HCT116 (cell line): ENCODE measurements at places on chromosomes 6 and 20.

DNA sequence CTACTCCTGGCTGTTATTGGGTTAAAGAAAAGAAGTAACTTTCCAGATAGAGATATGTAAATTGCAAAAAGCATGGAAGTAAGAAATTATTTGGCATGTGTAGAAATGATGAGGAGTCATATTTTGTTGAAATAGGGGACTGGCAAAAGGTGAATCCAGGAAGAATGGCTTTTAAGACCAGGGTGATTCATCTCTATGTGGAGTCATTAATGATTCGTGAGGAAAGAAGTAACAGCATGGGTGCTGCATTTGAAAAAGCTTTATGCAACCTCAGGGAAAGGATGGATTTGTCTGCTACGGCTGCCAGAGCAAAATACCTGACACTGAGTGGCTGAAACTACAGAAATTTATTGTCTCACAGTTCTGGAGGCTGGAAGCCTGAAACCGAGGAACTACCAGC is 14.8 kb upstream of the SYNE1 start:
- DNase-seq: no peak

DNA sequence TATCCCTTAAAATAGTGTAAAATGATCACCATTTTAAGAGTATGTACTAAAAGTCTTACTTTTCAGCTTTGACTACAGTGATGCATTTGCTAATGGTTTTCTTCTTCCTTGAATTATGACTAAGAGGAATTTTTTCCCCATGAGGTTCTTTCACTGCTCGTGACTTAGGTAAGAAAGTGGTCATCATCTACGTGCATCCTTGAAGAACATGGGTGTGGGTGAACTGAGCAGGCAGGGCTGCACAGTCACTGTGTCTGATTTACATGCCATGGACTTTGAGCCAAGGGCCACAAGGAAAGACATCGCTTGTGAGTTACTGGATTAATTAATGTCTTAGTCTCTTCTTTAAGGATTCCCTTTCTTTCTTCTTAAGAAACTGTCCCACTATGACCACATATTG is 33.3 kb downstream of the NQO2 start:
- no peak for DNase-seq

DNA sequence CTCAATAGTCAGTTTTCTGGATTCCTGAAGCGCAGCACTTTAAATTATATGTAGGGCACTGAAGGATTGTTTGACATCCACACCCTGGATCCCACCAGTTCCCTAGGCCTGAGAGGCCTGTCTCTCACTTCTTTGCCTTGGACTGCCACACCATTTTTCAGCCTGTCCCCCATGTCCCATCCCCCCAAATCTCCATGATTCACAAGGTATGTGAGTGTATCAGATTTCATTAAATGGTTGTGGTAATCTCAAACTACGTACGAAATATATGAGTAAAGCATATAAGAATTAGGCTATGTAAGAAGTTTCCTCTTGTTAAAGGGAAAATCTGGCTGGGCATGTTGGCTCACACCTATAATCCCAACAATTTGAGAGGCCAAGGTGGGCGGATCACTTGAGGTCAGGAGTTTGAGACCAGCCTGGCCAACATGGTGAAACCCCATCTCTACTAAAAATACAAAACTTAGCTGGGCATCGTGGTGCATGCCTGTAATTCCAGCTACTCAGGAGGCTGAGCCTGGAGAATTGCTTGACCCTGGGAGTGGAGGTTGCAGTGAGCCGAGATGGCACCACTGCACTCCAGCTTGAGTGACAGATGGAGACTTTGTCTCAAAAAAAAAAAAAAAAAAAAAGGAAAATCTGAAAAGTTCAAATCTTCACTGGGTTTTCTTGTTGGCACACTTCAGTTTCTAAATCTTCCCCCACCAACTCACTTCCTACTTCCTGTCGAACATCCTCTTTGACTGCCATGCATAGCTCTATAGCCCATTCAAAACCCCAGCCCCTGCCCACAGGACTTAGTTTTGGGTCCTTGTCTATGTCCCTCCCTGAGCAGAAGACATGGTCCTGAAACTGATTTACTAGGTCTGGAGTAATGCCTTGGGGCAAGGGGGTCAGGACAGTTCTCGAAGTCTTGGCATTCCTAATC is 97.3 kb upstream of the SHLD1 start:
- DNase-seq: no peak

DNA sequence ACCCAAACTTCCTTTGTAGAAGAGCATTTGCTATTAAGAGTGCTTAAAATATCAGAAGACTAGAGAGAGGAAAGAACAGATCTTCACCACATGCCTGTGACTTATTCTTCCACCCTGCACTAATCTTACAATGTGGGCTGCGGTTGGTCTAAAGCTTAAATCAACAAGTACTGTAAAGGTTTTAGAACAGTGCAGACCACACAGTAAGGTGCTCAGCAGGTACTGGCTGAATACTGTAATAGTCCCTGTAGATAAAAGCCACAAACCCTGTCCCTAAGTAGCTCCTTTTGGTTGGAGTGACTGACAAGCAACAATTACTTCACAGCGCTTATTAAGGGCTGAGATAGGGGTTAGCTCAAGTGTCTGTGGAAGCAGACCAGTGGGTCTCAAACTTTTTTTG is 972 bp upstream of the PHF3 start:
- DNase-seq: no peak

DNA sequence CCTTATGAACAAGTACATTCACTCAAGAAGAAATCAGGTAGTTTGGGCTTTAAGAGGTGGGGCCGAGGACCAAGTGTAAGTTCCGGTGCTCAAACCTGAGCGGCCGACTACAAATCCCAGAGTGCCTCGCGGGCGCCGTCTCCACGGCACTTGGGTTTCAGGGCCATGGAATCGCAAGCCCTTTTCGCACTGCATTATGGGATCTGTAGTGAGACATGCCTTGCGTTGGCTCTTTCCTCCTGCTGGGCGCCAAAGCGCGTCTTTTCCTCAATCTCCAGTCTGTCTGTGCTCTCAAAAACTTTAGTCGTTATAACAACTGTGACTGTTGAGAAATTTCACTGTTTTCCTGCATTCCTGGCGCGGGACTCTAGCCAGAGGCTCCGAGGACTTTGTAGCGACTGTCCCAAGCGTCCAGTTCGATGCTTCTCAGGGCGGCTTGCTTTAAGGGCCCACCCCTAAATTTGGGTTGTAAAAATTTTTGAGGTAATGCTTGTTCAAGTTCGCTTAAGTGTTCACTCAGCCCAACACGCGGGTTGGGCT is 408 bp upstream of the FBXO9 start:
- DNase-seq: peak; percentile 97
